ENCODE measurements at places on chromosomes 13 and 19. TPM values are rescaled to one million over a fixed set of nuclear protein-coding genes. Genes with fewer than 3 reads are reported as not detected.

IGFL2 gene
- total RNA-seq = 0.45 TPM

DNA sequence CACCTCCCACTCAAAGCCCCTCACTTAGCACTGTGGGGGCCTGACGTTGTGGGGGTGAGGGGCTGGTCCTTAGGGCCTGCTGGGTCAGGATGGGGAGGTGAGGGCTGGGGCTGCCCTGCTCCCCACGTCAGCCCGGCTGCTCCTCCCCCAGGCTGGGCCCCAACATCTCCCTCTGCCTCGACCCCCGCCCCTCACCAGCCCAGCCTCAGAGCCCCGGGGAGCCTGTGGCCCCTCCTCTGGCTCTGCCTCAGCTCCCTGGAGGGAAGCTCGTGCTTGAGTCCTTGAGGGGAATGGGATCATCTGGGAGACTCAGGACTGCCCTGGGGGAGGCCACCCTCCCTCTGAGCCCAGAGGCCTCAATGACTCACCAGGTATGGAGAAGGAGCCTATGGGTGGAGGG is 6.8 kb downstream of the LILRA4 start:
- DNase-seq = no peak
- H3K36me3 ChIP-seq = no peaks in the 10 kb centered on the region
- H3K27me3 ChIP-seq = no peaks in the 10 kb centered on the region
- H3K4me1 ChIP-seq = no peaks in the 10 kb centered on the region
- no peak overlapping the region for H3K4me3 ChIP-seq
- H3K27ac ChIP-seq = no peak overlapping the region

DNA sequence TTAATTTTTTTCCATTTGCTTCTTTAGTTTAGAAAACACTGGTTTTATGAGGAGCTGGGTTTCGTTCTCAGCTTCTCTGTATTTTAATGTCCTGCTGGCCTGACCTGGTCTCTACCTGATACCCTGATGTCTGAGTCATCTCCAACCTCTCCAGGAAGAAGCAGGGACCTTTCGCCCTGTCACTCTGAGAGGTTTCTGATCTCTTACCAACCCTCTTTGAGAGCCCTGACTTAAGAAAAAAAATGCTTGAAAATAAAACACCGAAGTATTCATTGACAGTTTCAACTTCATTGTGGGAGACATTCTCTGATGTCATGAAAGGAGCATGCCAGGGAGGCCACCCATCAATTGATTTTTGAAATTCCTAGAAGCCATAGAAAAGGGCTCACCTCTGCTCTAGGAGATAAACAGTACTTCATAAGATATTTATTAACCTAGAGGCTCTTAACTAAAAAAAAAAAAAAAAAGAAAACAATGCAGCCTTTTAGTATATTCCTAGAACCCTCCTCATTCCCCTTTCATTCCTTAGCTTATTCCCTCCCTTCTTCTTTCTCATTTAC is 234.8 kb downstream of the ENOX1 start:
- no peak overlapping the region for H3K27ac ChIP-seq
- DNase-seq = no peak
- H3K4me1 ChIP-seq = no peaks in the 10 kb centered on the region
- H3K36me3 ChIP-seq = no peaks in the 10 kb centered on the region
- H3K4me3 ChIP-seq = no peak overlapping the region
- H3K27me3 ChIP-seq = no peaks in the 10 kb centered on the region

GRCh38 chr13:22110368-22110767 is 439.5 kb downstream of the FGF9 start:
- H3K4me3 ChIP-seq = no peak overlapping the region
- no peak for DNase-seq
- H3K27me3 ChIP-seq = no peaks in the 10 kb centered on the region
- no peaks in the 10 kb centered on the region for H3K4me1 ChIP-seq

- no peaks in the 10 kb centered on the region for H3K36me3 ChIP-seq
- H3K4me1 ChIP-seq = peaks cover 5% of the 10 kb centered on the region
- no peaks in the 10 kb centered on the region for H3K27me3 ChIP-seq
- no peak overlapping the region for H3K4me3 ChIP-seq
- no peak overlapping the region for H3K27ac ChIP-seq
- DNase-seq = peak; percentile 84
Observed at GRCh38 chr19:17394891-17395415, 957 bp upstream of the CCDC194 start.

DNA sequence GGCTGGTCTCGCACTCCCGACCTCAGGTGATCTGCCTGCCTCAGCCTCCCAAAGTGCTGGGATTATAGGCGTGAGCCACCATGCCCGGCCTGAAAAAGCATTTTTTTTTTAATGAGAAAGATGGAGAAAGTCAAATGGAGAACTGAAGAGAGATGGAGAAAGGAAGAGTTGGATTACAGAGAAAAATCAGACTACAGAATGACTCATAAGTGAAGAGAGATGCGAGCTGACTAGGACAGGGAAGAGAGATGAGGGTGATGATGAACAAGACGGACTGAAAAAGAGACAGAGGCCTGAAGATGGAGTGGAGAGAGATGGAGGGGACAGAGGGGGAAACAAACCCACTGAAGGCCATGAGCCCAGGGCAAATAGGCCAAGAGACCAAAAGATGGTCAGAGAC is 1.5 kb downstream of the DHX34 start:
- no peak for DNase-seq
- H3K36me3 ChIP-seq = peaks cover 31% of the 10 kb centered on the region
- no peak overlapping the region for H3K4me3 ChIP-seq

Data from A673 (cell line).